ENCODE measurements at places on chromosomes 5 and 9. TPM values are rescaled to one million over a fixed set of nuclear protein-coding genes. Genes with fewer than 3 reads are reported as not detected.

LCN10 gene
- 1.3 TPM for total RNA-seq

MCIDAS gene
- not detected for total RNA-seq

TOPORS gene
- 24.6 TPM for total RNA-seq

TICAM2 gene
- total RNA-seq: 1.6 TPM

OLFM1 gene
- not detected for total RNA-seq

PTGS1 gene
- total RNA-seq: 0.49 TPM

MRPS30 gene
- total RNA-seq: 56.1 TPM

DRD1 gene
- total RNA-seq: not detected

EGFLAM gene
- total RNA-seq: not detected

PCDHA13 gene
- not detected for total RNA-seq

DNA sequence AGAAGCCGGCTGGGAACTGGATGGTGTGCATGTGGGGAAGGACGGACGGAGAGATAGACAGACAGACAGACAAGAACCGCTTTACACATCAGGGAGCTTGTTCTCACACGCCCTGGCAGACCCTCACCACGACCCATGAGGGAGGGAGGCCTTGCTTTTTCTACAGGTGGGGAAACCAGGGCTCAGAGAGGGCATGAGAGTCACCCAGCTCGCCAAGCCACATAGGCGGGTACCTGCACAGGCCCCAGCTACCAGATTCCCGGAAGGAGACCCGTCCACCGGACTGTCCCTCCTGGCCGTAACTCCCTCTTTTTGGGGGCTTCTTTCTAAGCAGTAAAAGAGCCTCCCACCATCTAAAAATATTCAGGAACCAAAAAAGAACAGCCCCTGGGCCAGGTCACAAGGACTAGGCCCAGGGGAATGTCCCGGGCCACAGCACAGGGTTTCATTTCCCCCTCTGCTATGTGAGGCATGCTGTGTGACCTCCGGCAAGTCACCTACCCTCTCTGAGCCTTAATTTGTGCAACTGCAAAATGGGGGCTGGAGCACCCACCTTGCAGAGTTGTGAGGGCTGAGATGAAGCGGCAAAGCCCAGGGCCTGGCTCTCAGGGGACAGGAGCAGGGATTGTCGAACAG is 84.4 kb upstream of the SARDH start:
- no peak for DNase-seq
- H3K4me1 ChIP-seq: no peaks in the 10 kb centered on the region
- no peaks in the 10 kb centered on the region for H3K36me3 ChIP-seq
- H3K27me3 ChIP-seq: no peaks in the 10 kb centered on the region
- H3K4me3 ChIP-seq: no peak overlapping the region

DNA sequence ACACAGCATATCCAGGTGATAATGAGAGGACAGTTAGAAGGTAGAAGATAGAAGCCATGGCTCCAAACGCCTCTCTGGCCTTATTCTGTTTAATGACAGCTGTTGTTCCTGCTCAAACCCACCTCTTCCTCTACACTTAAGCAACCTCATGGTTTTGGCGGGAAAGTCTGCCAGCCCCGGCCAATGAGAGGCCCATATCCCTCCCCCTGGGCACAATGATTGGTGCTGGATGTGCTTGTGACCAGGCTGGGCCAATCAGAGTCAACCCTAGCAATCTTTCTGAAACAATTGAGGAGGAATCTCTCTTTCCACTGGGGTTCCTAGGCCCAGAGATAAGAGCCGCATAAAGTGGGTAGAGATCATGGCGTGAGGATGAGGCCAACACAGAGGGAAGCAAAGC is 4.8 kb upstream of the GFI1B start:
- peaks cover 4% of the 10 kb centered on the region for H3K27me3 ChIP-seq
- H3K4me1 ChIP-seq: peaks cover 10% of the 10 kb centered on the region
- no peak overlapping the region for H3K27ac ChIP-seq
- H3K4me3 ChIP-seq: no peak overlapping the region
- DNase-seq: no peak
- no peaks in the 10 kb centered on the region for H3K36me3 ChIP-seq

DNA sequence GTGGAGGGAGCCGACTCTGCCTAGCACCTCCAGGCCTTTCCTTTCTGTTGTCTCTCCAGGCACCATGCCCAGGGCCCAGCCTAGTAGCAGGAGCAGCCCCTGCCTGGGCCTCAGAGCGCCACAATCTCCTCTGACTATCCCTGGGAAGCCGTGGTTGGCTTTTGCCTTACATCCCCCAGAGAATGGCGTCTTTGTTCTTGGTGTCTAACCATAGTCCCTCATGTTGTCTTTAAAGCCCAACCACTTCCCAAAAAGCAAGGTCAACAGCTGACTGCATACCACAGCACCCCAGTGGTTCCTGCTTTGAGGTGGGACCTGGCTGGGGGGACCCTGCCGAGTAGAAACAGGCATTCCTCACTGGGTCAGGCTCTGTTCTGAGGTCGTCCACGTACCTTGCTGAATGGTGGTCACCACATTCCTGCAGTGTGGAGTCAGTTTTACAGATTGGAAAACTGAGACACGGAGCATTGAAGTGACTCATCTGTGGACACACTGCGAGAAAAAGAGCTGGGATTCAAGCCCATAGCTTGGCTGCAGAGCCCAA is 13.7 kb upstream of the CERCAM start:
- no peaks in the 10 kb centered on the region for H3K4me1 ChIP-seq
- H3K27me3 ChIP-seq: no peaks in the 10 kb centered on the region
- DNase-seq: no peak
- no peak overlapping the region for H3K4me3 ChIP-seq
- H3K27ac ChIP-seq: no peak overlapping the region

DNA sequence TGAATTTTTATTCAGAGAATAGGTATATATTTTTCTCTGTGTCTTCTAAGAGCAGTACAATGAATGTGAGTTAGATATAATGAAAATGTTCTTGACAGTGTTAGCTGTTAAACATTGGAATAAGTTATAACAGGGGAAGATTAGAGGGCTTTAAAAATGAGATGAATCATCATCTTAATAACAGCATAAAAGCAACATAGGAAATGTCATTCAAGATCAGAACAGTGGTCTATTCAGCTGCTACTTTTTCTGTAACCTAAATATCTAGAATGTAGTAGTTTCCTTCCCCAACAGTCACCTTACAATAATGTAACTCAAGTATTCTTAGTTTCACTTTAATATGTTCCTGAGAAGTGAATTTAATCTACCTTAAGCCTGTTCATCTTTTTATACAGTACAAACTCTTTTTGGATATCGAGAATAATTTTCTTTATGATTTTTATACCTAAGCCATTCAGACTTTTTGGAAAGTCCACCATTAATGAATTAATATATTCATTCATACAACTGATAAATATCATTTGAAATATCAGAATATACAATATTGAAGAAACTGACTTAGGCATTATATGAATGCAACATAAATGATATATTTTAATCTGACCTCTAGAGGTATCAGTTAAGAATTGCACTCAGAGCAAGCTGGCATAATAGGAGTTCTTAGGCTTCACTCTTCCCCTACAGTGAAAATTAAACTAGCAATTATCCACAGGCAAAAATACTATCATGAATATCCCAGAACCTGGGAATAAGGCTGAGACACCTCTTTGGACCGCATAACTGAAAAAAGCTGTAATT is 66.1 kb upstream of the EDIL3 start:
- H3K4me3 ChIP-seq: no peak overlapping the region
- DNase-seq: no peak
- no peaks in the 10 kb centered on the region for H3K4me1 ChIP-seq

DNA sequence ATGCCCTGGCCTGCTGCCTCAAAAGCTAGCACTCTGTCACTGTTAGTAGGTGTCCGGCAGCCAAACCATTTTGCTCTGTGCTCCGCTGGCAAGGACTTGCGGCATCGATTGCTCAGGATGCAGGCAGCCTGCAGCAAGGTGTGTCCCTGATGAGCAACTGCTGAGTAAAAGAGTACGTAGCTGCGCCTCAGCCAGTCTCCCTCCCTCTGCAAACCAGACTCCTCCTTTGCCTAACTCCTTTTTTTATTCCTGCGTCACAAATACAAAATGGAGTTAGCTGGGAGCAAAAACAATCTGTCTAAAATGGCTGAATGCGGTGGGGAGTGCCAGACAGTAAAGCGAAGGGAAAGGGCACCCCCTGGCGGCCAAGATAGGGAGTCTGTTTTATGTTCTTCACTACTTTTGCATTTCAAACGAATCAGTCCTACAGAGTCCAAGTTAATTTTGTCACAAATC is 61.1 kb downstream of the DIAPH1 start:
- peak; percentile 79 for DNase-seq
- no peaks in the 10 kb centered on the region for H3K27me3 ChIP-seq
- H3K27ac ChIP-seq: peak overlapping the region; percentile 44
- H3K4me3 ChIP-seq: no peak overlapping the region
- H3K4me1 ChIP-seq: peaks cover 21% of the 10 kb centered on the region

DNA sequence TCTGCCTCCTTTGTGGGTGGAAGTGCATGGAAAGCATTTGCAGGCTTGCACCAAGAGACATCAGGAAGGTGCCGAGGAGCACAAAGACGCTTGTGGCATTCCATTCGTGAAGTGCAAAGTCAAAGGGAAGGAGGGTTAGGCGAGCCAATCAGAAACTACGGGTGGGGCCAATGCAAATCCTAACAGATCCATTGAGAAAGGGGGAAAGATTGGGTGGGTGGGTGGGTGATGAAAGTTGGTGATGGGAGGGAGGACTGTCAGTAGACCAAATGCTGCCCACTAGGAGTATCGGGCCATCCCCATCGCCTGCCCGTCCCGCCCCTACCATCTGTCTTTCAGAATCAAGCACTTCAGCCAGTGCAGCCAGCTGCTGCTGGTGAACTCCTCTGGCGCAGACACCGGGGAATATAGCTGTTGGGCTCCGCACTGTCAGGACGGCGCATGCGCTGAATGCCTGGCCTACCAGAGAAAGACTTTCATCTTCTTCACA is 17.1 kb upstream of the ANXA6 start:
- H3K27me3 ChIP-seq: no peaks in the 10 kb centered on the region
- no peak overlapping the region for H3K4me3 ChIP-seq
- peaks cover 8% of the 10 kb centered on the region for H3K4me1 ChIP-seq
- DNase-seq: no peak

DNA sequence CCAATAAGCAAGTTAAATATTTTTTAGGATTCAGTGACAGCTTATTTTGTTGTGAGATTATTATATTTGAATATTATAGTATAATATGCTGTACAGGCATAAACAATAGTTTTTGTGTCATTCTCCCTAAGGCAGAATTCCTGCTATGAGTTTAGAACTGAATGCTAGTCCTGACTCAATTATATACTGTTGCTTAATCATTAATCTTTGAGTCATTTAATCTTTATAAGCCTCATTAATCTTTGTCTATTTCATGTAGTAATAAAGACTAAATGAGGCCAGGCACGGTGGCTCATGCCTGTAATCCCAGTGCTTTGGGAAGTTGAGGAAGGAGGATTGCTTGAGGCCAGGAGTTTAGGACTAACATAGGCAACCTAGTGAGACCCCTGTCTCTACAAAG is 3.6 kb upstream of the DCP2 start:
- H3K27ac ChIP-seq: no peak overlapping the region
- DNase-seq: no peak

- no peaks in the 10 kb centered on the region for H3K27me3 ChIP-seq
- no peak for DNase-seq
- no peaks in the 10 kb centered on the region for H3K36me3 ChIP-seq
- H3K4me1 ChIP-seq: peaks cover under 1% of the 10 kb centered on the region
- no peak overlapping the region for H3K4me3 ChIP-seq
These were observed 401.1 kb downstream of the EFNA5 start for GRCh38 chr5:107269678-107270077.

GRCh38 chr9:134495881-134496412 is 145.7 kb upstream of the COL5A1 start:
- no peak for DNase-seq
- H3K27me3 ChIP-seq: no peaks in the 10 kb centered on the region
- no peaks in the 10 kb centered on the region for H3K4me1 ChIP-seq
- H3K4me3 ChIP-seq: no peak overlapping the region

- no peaks in the 10 kb centered on the region for H3K36me3 ChIP-seq
- no peak for DNase-seq
- no peaks in the 10 kb centered on the region for H3K27me3 ChIP-seq
- H3K4me1 ChIP-seq: no peaks in the 10 kb centered on the region
- H3K4me3 ChIP-seq: no peak overlapping the region
These were observed 27.6 kb downstream of the AP3S1 start for GRCh38 chr5:115869256-115869795.

DNA sequence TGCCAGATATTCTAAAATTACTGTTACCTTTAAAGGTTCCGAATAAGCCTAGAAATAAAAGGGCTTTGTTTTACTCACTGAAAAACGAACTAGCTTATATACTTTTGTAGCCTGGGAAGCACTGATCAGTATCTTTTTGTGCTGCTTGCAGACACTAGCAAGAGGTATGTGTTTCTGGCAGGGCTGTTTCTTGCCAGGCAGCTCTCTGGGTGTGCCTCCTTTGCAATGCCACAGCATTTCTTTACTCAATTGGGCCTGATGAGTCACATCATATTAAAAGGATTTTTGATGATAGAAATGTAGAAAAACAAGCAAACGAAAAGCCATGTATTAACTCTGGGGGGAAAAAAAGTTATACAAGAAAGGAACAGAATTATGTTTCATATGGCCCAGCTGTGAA is 35.6 kb downstream of the CD180 start:
- no peaks in the 10 kb centered on the region for H3K27me3 ChIP-seq
- DNase-seq: peak; percentile 43
- no peaks in the 10 kb centered on the region for H3K36me3 ChIP-seq

DNA sequence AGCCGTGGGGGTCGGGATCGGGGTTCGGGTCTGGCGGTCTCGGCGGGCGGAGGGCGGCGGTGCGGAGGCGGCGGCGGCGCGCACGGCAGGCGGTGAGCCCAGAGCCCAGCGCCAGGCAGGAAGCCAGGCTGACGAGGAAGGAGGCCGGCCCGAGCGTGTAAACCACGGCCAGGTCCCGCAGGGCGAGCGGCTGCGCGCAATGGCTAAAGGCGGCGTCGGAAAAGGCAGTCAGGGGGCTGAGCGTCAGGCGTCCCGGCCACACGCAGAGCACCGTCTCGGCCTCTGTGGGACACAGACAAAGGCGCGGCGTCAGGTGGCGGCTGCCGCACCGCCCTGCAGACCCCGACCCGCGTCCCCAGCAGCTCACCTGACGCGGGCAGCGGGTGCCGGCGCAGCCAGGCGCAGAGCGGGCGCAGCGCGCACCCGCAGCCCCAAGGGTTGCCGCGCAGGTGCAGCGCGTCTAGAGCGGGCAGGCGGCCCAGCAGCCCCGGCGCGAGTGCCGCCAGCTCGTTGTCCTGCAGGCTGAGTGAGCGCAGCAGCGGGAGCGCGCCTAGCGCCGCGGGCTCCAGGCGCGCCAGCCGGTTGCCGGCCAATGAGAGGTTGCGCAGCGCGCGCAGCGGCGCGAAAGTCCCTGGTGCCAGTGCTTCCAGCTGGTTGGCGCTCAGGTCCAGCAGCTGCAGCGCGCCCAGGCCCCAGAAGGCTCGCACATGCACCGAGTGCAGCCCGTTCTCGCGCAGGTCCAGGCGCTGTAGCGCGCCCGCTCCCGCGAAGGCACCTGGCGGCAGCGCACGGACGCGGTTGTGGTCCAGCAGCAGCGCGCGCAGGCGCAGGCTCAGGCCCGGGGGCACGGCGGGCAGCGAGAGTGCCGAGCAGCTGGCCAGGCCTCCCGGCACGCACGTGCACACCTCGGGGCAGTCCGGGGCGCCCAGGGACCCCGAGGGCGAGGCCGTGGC is 671 bp downstream of the LRRC26 start:
- H3K4me3 ChIP-seq: peak overlapping the region; percentile 14
- no peak for DNase-seq
- no peaks in the 10 kb centered on the region for H3K4me1 ChIP-seq
- no peak overlapping the region for H3K27ac ChIP-seq

- peaks cover 39% of the 10 kb centered on the region for H3K4me1 ChIP-seq
- DNase-seq: peak; percentile 83
- no peaks in the 10 kb centered on the region for H3K36me3 ChIP-seq
- no peaks in the 10 kb centered on the region for H3K27me3 ChIP-seq
- H3K27ac ChIP-seq: peak within 1 kb of the TSS; percentile 77
- H3K4me3 ChIP-seq: peak within 1 kb of the TSS; percentile 84
These were observed at the start of gene AUH for GRCh38 chr9:91361291-91362050. AUH (minus strand) TSS chr9:91361918; CDS start chr9:91361889, 29 bp downstream.
